GF-D8 (cell line): ENCODE measurements at places on chromosomes 7 and 10.

DNA sequence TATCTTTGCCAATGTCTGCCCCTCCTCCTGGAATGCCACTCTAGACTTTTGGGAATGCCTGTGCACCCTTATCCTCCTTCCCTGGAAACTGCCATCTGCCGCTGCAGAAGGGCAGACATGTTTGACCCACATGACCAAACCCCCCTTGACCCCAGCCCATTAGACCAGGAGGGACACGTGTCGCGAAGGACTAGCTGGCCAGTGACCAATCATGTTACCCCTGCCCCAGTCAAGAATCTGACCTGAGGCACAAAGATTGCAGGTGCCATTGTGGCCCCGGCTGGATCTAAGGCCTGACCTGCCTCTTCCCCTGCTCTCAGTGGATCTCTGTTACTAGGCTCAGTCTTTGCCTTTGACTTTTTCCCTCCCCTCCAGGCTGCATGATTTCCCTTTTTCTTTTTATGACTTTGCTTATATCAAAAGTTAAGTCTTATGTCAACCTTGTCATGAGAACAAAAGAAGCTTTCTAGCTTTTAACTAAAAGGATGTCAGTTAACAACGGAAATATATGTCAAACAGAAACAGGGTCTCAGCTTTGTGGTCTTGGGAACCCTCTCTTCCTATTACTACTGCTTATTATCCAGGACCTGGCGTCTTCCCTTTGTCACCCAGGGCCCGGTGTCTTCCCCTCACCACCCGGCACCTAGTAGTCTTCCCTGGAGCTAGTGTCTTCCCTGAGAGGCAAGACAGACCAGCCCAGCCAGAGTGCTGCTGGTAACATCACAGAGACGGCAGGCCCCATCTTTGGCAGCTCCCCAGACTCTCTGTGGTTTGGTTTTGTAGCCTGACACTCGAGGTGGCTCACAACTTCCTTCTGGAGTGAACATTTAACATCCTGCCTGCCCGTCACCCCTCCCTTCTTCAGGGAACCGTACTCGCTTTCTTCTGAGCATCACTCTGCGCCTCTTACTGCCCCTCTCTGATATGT lies 24.4 kb upstream of the PPIF start:
- peak; percentile 81 for DNase-seq

DNA sequence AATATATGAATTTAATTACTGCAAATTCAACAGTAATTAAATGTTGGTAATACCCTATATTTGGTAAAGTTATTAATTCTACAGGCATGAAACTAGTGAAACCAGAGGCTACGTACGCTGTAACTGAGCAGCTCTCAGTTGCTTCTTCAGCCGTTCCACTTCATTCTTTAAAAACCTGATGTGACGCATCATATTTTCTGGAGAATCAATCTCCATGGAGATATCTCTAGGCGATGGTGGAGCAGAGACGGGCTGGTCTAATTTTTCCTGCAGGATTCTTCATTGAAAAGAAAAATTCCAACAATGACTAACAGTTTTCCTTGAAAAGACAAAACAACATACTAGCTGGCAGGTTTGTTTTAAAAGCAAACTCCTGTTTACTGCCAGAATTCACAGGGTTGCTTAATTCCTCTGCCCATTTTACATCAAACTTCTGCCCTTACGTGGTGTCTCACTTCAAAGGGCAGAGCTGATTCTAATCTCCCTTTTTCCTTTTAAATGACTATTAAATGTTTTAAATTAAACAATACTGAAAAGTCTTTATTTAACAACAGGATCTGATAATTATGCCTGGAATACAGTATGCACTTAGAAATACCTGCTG lies 59.4 kb upstream of the MRLN start:
- no peak for DNase-seq

GRCh38 chr10:13834581-13835286 lies 248.0 kb downstream of the PRPF18 start:
- DNase-seq: no peak

GRCh38 chr10:130013335-130014262 lies 49.5 kb upstream of the EBF3 start:
- DNase-seq: no peak

DNA sequence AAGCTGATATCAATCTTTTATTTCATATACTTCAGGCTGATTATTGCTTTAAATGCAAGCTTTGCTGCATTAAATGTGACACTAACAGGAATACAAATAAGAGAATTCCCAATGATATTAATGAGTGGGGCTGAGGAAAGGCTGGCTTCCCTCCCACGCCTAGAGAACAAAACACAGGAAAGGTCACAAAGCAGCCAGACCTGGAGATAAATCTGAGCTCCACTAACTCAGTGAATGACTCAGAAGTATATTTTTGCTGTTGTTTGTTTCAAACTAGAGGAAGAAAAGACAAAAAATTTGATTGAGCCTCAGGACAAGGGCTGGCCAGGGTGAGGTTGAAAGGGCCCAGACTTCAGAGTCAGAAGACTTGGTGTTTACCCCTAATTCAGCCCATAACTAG lies 88.1 kb downstream of the XPNPEP1 start:
- DNase-seq: no peak

DNA sequence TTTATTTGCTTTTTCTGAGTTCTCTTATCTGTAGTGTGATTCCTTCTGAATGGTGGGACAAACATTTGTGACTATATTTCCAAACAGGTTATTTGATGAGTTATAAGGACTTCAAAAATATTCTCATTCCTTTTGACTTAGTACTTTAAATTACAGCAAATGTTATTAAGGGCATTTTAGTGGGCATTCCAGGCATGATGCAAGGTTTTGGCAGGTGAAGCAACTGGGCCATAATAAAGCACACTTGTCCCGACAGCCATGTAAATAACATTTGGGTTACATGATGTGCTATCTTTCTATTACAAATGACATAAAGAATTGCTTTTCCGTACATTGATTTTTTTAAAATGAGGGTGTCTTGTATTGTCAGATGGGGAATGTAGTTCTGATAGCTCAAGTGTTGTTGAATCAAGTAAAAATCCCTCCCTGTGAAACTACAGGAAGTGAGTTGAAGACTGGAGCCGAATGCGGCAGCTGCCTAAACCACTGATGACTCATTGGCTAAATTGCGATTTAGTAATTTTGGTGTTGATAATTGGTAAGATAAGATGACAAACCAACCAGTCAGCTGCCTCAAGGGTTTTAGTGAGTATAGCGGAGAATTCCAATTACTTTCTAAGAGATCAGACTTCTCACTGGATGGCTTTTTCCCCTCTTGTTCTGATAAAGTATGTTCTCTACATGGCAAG lies 231.3 kb upstream of the NPY start:
- DNase-seq: peak; percentile 35

- no peak for DNase-seq
Observed at GRCh38 chr10:50561266-50561665, 62.5 kb downstream of the SGMS1 start.

DNA sequence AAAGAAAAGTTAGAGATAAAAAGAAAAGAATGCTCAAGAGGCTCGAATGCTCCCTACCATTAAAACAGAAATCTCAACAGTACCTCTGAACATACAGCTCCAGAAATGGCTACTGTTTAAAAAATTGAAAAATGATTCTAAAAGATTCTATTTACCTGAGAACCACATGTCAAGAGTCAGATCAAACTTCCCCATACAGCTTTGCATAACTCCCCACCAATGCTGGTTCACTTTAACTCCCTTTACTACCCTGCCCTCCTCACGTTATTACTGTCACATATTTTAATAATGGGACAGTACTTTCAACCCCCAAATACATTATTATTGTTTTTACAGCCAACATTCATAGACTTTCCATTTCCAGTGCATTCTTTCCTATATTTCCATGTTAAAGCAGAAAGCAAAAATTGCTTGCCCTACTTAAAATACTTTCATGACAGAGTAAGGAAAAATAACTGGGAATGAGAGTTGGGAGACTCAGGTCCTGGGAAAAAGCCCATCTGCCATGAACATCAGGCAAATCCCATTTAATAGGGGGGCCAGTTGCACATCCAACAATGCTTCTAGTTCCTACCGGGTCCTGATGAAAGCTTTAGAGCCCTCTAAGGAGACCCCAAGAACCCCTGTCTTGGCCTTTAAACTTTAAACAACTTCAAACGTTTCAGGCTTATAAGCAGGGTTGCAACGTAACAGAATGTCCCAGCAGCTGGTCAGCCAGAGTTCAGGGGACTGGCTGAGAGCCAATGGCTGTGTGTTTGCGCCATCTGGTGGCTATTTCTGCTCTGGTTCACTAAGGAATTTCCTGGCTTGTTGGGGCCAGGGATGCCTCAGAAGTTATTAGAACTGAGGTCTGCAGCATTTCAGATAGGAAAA lies 247.4 kb downstream of the ELMO1 start:
- DNase-seq: peak; percentile 30

DNA sequence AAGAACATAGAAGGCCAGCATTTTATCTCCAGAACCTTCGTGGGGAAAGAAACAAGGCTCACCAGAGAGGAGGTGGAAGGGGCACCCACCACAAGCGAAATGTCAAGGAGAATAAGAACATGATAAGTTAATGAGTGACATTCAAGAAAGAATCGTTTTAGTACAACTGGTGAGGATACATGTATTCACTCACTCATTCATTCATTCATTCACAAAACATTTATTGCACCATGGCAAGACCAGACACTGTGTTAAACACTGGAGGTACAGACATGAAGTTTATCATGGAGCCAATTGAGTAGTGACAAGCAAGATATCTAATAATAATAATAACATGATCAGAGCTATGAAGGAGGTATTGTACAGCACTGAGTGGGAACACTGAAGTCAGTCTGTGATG lies 1.7 kb upstream of the ZNRF2 start:
- no peak for DNase-seq

DNA sequence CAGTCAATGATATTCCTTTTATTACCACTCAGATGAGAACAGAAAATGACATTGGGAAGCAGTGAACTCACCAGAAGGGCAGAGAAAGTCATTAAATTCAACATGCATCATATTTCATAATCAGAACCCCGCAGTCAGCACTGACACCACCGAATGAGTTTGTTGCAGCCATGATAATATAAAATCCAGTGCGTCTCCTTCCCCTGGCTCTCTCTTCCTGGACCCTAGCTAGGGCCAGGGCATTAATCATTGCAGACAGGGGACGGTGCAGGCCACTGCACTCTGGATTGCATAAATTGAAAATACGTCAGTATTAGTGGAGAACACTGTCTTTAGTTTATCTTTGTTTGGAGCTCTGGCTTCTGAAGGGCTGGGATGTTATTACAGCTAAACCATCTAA lies 931.5 kb downstream of the TYW1 start:
- no peak for DNase-seq

- no peak for DNase-seq
Observed at GRCh38 chr7:129882531-129882930, 70.2 kb downstream of the UBE2H start.

- DNase-seq: no peak
Observed at GRCh38 chr10:102645388-102645740, 1.1 kb downstream of the TRIM8 start.

GRCh38 chr7:101241015-101241363 lies 3.4 kb upstream of the CLDN15 start:
- DNase-seq: no peak

DNA sequence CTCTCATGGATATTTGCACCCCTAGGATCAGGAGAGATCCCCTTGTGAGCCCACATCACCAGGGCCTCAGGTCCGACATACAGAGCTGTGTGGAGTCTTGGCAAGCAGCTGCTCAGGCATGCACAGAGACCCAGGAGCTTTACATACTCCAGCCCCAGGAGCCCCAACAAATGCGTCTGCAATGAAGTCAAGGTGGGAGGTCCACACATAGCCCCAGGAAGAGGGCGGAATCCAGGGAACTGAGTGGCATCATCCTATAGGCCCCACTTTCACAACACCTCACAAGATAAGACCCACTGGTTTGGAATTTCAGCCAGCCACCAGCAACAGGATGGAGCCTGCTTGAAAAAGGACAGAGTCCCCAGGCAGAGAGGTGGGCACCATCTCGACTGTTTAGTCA lies 106.7 kb downstream of the LSMEM1 start:
- DNase-seq: no peak

GRCh38 chr7:142389544-142389943 lies 131.7 kb upstream of the PRSS58 start:
- no peak for DNase-seq

GRCh38 chr7:157865351-157866165 lies 528.8 kb downstream of the DNAJB6 start:
- DNase-seq: no peak

DNA sequence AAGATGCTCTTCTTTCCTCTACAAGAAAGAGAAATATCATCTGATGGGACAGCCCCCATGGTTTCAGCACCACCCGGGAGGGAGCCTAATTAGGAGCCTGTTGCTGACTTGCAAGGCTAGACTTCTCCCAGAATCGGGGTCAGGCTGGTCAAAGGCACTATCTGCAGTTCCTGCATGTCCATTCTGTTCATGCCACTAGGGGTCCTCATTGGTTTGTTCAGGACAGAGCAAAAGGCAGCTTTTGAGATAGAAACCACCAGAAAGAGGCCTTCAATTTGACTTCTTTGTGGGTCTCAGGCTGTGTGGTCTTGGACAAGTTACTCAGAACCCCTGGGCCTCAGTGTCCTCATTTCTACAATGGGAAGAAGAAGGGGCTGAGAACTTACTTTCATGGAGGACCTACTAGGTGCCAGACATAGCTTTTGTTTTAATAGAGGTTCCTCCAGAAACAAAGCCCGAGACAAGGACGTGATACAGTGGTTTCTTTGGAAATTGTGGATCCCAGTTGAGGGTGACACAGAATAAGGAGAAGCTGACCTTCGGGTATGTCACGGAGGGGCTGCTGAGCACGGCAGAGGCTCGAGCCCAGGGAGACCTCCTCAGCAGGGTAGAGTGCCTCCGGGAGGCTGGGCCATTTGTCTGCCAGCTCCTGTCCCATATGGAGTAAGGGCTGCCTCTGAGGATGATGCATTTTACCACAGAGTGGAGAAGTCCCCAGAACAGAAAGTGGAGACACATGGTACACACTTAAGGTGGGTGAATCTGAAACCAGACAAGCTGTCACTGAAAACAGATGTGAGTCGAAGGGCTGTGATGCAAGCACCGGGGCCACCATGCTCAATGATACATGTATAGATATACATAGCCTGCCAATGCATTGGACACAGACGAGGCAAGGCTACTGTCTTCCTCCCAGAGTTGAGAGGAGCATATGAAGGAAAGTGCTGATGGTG lies 33.1 kb upstream of the NEUROD6 start:
- no peak for DNase-seq

GRCh38 chr7:44057849-44058758 lies 7.3 kb downstream of the PGAM2 start:
- DNase-seq: no peak

DNA sequence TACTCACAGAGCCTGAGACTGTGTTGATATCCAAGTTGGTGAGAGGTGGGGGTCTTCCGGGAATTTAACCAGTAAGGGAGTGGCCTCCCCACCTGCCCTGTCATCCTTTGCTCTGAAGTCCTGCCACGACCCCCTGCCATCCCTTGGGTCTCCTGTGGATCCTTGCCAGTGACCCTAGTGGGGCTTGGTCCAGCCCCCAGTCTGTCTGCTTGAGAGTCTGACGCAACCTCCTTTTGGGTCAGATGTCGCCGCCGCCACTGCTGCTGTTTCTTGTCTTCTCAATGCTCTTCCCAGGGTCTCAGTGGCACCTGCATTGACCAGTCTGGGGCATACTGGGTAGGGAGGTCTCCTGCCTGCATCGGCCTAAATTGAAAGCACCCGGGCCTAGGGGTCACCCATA lies 28.8 kb downstream of the PAX2 start:
- DNase-seq: no peak

- no peak for DNase-seq
Observed at GRCh38 chr10:60537697-60538096, 148.0 kb upstream of the ANK3 start.

- DNase-seq: no peak
Observed at GRCh38 chr10:6426317-6426716, 153.8 kb downstream of the PRKCQ start.

- no peak for DNase-seq
Observed at GRCh38 chr10:91088300-91089140, 131.9 kb upstream of the PCGF5 start.

- DNase-seq: no peak
Observed at GRCh38 chr7:111012149-111012548, 78.8 kb upstream of the LRRN3 start.
